Ovary (tissue), 10 donors: ENCODE measurements at places on chromosomes 12 and 14. TPM values are rescaled to one million over a fixed set of nuclear protein-coding genes. Genes with fewer than 3 reads are reported as not detected.

TMEM52B gene
- total RNA-seq, result not detected

TESPA1 gene
- total RNA-seq, result 3.2 TPM

OVCH1 gene
- total RNA-seq, result not detected

TMEM120B gene
- 13.7 TPM for total RNA-seq

KRT72 gene
- total RNA-seq, result not detected

ACSM4 gene
- not detected for total RNA-seq

SLC38A4 gene
- total RNA-seq, result 0.23 TPM

TAS2R30 gene
- 2.3 TPM for total RNA-seq

CLEC2A gene
- total RNA-seq, result not detected

FERMT2 gene
- 85.0 TPM for total RNA-seq

AQP5 gene
- not detected for total RNA-seq

GRCh38 chr12:64813723-64814122 lies 10.7 kb upstream of the TBC1D30 start:
- no peak for DNase-seq

DNA sequence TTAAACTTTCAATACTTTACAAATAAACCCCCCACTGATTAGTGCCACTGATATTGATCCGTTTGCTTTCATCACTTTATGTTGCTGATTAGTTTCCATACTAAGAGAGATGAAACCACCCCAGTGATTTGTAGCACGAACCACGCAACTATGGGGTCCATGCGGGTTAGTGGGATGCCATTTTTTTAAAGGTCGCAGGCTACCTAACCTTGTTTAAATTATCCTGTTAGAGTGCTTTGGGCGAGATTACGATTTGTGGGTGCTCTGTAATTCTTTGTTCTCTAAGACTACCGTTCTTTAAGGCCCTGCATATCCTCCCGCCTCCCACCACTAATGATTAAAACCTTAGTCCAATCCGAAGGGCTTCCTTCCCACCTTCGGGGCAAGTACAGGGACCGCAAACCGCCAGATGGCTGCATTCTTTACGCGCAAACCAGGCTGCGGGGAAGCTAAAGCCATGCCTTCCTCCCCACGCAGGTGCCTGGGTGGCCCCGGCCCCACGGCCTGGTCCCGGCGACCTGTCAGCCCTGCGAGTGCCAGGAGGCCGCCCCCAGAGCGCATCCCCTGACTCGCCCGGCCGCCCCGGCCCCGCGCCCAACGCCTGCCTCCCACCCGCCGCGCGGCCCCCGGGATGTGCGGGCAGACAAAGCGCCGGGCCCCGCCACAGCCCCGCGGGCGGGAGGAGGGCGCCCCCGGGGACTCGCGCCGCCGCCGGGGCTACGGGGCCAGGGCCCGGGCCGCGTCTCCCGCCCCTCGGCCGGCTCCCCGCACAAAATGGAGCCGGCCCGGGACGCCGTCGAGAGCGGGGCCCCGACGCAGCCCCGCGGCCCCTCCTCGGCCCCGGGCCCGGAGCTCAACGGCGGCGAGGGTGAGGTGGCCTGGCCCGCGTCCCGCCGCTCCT lies 759 bp downstream of the NFYB start:
- peak; percentile 40 for DNase-seq

DNA sequence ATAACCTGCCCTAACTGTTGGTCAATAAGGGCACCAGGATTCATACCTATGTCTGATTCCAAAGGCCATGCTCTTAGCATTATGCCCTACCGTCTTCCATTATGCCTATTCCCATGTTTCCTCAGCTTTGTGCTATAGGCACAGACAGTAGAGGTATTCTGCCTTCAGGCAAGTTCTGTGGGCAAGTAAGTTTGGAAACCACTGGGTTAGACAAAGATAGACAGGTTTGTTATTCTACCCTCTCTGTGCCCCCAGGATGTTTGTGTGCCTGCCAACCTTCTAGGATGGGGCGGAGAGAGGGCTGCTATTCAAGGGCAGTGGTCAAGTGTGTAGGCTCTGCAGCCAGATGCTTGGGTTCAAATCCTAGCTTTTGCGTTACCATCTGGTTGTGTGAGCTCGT lies 4.6 kb downstream of the RAPGEF3 start:
- DNase-seq, result no peak

DNA sequence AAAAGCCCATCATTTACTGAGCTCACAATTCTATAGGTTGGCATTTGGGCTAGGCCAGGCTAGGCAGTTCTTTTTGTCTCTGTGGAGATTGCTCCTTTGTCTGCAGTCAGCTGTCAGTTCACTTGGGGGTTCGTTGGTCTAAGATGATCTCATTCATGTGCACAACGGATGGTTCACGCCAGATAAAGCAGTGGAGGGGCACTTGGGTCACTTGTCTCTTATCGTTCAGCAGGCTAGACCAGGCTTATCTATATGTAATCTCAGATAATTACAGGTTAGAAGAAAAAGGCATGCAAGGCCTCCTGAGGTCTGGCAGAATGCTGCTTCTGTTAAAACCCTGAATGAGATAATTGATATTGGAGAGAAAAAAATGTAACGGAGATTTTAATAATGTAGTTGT lies 119.0 kb upstream of the ATP2B1 start:
- DNase-seq, result no peak

DNA sequence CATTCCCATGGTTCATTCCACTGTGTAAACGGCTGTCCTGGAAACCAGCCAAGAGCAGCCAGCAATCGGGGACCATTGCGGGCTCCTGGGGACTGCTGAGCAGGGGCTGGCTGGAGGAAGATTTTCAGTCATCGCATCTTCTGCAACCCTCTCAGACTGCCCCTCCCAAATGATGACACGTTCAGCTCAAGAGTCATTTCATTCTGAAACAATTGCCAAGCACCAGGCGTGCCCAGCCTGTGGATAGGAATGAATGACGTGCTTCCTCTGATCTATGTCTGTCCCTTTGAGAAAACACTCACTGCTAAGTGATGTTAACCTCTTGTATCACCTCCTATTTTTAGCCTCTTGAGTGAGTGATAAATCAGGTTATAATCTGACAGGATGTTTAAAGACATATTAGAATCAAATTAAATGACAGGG lies 62.0 kb downstream of the NDUFA12 start:
- no peak for DNase-seq

DNA sequence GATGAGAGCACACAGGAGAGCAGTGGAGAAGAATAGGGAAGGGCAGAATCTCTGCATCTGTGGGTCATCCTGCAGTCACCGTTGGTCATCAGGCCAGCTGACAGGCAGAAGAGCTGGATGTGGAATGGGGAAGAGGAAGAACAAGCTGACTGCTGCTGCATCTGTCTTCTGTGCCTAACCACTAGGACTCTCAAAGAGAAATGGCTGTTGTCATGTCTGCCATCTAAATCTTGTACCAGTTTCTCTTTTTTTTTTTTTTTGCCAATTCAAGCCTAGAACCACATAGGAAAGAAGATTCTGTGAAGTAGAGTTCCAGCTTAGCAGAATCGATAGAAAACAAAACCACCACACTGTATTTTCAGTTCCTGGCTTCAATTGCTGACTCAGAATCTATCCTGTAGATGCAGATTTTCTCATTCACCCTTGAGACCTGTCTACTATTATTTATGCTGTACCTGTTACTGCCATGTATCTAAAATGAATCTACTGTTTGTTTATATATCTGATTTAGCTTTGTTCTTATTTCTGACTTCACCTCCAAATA lies 421.9 kb upstream of the PRICKLE1 start:
- DNase-seq, result no peak

DNA sequence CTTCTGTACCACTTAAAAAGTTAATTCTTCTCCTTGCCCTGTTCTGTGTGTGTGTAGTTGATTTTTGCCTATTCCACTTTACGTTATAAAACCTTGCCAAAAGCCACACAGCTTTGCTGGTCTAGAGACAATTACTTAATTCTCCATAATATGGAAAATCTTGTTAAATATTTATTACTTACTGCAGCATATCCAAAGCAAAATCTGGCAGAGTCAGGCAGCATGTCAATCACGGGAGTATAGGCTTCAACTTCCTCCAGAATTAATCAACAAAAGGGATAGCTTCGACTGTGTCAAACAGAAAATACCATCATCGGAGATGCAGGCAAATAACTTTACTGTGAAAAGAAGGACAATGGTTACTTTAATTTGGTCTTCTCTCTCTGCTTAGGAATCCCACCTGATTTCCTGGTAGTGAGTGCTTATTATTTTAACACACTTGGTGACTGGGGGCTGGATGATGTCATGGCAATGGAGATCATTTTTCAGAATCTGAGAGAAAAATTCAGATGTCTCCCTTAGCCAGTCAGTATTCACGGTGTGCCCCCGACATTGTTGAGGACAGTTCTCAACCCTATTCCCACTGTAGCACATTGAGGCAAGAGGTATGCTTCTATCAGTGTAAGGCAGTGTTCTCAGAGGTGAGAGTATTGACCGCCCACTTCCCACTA lies 3.7 kb upstream of the MSRB3 start:
- no peak for DNase-seq

DNA sequence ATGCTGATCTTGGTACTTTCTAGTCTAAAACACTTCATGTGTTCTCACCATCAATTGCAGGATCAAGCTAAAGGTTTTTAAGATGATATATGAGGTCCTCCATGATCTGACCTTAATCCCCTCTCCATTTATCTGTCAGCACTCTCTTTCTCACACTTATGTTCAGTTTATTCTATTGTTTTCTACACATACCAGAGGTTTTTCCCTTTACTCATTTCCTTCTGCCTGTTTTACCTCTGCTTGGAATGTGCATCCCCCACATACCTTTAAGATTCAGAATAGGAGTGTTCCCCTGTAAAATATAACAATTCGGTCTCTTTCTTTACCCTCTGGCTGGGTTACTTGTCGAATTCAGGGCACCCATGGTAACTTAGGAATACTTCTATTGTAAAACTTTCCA lies 219.1 kb upstream of the PKP2 start:
- no peak for DNase-seq

GRCh38 chr14:65170318-65170717 lies 68.0 kb upstream of the MAX start:
- no peak for DNase-seq

GRCh38 chr14:52110441-52111086 lies 41.7 kb upstream of the NID2 start:
- DNase-seq, result no peak

DNA sequence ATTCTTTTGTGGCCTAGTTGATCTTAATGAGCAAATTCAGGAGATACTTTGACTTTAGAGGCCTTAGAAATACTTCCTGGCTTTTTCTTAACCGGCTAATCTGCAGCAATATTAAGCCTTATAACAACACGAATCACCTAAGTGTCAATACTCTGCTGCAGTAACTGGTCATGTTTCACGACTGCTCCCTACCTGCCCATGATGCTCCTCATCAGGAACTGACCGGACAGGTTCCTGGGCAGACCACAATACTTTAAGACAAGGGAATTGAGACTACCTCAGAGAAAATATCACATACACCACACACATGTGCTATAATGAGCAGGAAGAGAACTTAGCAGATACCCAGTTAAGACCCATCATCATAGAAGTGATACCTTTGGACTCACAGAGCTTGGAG lies 211.9 kb upstream of the BMP4 start:
- DNase-seq, result no peak

DNA sequence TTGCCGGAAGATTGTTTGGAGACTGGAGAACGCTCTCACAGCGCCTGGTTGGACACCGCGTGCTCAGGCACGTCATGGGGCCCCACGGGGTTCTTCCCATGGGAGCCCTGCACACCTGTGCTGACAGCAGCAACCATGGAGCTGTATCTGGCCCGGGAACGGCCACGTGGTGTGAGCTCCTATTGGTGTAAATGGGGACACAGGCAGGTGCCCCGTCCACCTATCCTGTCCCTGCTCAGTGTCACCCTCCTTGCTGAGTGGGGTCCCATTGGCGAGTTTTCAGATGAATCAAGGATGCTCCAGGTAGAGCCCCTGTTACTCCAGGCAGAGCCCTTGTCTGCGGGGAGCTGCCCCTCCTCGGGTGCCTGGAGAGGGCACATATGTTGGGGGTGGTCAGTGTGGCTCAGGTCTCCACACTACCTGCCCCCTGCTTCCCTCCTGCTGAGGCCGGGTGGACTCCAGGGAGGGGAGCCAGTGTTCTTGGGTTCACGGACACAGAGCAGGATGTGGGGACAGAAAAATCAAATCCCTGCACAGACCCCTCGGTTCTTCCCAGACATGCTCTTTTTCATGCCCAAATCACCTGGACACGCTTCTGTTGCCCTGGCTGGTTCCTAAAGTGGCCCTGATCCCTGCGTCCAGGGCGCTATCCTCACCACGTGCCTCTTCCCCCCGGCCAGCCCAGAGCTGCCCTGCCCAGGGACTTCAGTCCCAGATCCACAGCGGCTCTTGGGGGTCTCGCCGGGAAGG lies 250.1 kb downstream of the ADGRD1 start:
- DNase-seq, result no peak

DNA sequence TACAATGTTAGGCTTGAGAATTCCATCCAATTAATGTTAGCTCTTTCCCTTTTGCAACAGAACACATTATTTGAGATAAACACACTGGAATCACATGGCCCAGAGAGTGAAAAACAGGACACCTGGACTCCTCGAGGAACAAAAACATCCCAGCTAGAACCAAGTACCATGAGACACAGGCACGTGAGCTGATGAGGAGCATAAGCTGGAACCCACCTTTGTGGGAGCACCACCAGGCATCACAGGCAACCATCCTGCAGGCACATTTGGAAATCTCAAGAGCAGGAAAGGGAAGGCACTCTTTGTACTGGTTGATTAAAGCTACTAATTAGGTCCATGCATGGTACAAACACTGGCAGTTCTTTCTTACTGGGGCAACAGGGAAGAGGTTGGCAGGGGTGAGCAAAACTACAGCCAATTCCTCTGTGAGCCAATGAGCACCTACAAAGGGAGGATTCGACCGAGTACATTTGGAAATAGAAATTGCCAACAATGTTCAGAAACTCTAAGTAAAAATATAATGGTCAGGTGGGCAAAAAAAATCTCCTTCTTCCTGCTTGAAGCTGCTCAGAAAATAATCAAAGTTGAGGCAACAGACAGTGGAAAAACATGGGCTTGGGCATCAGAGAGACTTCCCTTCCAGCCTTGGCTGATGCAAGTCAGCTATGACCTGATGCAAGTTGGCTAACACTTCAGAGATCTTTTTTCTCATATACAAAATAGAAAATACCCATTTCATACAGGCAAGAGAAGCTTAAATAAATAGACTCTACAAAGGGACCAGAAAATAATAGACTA lies 216.7 kb downstream of the NUAK1 start:
- no peak for DNase-seq

DNA sequence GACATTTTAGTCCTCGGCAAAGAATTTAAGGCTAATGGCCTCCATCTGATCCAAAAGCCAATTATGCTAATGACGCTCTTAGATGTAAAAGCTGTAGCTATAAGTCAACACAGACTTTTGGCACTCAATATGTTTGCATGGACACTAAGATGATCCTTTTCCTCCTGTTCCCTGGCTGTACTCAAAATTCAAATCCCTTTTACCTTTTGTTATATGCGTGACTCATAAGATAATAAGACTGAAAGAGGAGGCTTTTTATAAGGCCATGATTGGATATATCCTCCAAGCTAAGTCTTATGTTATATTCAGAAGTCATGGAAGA lies 89.8 kb downstream of the PDZRN4 start:
- no peak for DNase-seq
